ENCODE measurements at places on chromosomes 5 and 9.

DNA sequence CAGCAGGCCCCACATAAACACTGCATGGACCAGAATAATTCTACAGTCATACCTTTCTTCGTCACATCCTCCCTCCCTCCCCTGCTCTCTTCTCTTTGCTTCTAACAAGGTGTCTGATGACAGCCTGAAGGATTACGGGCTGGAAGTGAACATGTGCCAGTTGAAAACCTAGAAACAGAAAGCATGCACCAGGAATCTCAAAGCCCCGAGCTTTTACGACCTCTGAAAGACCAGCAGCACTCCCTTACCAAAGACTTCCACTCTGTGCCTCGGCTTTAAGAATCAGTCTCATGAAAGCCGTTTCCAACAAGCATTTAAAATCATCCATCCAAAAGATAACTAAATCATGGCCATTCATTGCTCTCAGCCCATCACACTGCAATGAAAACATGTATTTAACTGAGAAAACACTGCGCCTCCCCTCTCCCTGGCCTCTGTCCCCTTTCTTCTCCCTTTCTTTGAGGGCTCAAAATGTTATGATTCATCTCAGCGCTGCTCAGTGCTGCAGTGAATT, 21.3 kb downstream of the MSX2 start:
- no peak for DNase-seq

DNA sequence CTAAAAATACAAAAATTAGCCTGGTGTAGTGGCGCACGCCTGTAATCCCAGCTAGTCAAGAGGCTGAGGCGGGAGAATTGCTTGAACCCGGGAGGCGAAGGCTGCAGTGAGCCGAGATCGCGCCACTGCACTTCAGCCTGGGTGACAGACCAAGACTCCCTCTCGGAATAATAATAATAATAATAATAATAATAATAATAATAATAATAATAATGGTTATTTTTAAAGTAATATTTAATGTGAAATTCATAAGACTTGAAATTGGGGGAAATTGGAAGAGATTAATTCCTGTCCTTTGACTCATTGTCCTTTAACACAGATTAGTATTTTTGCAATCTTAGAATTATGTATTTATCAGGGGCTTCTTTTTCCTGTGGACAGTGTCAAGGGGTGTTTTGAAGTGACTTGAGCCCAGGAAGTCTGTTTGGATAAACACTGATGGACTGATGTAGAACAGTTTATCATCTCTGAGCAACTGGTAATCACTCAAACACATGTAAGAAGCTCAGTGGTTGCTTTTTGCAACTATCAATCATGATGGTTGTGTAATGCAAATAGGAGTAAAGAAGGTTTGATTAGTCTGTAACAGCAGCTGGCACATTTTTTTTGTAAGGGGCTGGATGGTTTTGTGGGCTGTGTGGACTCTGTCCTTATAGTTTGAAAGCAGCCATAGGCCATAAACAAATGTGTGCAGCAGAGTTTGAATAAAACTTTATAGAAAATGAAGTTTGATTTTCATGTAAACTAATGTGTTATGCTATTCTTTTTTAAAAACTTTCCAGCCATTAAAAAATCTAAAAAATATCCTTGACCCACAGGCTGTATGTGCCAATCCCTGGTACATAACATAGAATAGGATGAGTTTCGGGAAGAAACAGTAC, 93.5 kb downstream of the F2RL2 start:
- no peak for DNase-seq

DNA sequence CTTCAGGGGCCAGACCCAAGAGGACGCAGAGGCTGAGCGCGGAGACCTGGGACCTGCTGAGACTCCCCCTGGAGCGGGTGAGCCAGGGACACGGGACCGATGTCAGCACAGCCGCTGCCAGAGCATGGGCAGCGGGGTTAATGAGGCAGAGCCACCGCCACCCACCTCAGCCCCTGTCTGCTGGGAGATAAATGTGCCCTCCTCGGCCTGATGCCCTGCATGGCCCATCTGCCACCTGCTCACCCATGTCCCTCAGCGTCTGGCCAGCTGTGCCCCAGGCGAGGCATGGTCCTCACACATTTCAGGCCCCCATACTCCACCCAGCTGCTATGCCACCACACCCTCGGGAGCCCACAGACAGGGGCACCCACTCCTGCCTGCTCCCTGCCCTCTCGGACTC, 14.9 kb downstream of the DNLZ start:
- no peak for DNase-seq

- DNase-seq = no peak
Measured at GRCh38 chr9:69078581-69078980, 43.0 kb downstream of the FXN start.

GRCh38 chr5:136082390-136083193, 50.1 kb upstream of the SMAD5 start:
- peak; percentile 62 for DNase-seq
